ENCODE measurements at places on chromosomes 3 and 15.

- no peak for DNase-seq
- no peaks in the 10 kb centered on the region for H3K36me3 ChIP-seq
- H3K4me1 ChIP-seq: no peaks in the 10 kb centered on the region
- H3K27me3 ChIP-seq: no peaks in the 10 kb centered on the region
Observed at GRCh38 chr3:61530355-61530754, 31.0 kb upstream of the PTPRG start.

GRCh38 chr3:145698250-145698649 lies 462.7 kb downstream of the PLOD2 start:
- H3K36me3 ChIP-seq: no peaks in the 10 kb centered on the region
- H3K27me3 ChIP-seq: no peaks in the 10 kb centered on the region
- H3K4me3 ChIP-seq: no peak overlapping the region
- H3K4me1 ChIP-seq: no peaks in the 10 kb centered on the region
- H3K27ac ChIP-seq: no peak overlapping the region

DNA sequence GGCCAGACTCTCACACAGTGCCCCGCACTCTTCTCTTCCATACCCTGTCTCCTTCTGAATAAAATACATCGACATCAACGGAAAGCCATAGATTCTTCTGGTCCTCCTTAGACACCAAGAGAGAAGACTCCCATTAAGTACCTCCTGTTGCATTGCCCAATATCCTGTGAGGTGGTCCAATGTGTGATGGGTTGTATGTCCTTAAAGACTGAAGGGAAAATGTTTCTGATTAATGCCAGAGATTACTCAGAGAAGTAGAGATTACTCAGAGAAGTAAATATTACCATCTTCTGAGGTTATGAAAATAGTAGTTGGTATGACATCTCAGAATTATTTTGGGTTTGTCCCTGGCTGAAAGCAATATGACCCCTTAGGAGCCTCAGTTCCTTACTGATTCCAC lies 60.8 kb upstream of the GALNT15 start:
- DNase-seq: no peak
- no peaks in the 10 kb centered on the region for H3K4me1 ChIP-seq
- peak overlapping the region; percentile 82 for H3K27ac ChIP-seq
- H3K36me3 ChIP-seq: no peaks in the 10 kb centered on the region

GRCh38 chr15:86042226-86042625 lies 37.4 kb upstream of the AGBL1 start:
- H3K27me3 ChIP-seq: no peaks in the 10 kb centered on the region
- H3K4me3 ChIP-seq: no peak overlapping the region
- H3K27ac ChIP-seq: no peak overlapping the region
- H3K4me1 ChIP-seq: no peaks in the 10 kb centered on the region

GRCh38 chr3:165526367-165526766 lies 310.9 kb downstream of the BCHE start:
- no peak for DNase-seq
- H3K4me3 ChIP-seq: no peak overlapping the region
- H3K4me1 ChIP-seq: no peaks in the 10 kb centered on the region
- no peaks in the 10 kb centered on the region for H3K27me3 ChIP-seq

DNA sequence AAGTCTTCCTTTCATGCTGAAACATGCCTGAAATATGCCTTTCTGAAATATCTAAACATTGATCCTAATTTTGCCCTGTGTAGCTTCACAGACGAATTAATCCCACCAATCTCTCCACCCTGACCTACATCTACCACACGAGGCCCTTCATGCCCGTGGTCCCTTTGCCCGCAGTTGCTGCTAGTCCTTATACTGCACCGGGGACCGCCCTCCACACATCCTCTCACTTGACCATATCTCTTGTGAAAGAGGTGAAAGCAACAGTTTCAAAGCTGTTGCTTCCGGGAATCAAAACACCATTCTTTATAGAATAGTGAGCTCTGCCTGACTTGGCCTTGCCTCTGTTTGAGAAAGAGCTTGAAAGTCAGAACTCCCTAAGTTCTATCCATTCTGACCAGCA lies 499.5 kb downstream of the NTRK3 start:
- H3K4me1 ChIP-seq: peaks cover 36% of the 10 kb centered on the region
- no peak overlapping the region for H3K4me3 ChIP-seq
- H3K27ac ChIP-seq: no peak overlapping the region
- H3K36me3 ChIP-seq: no peaks in the 10 kb centered on the region
- H3K27me3 ChIP-seq: no peaks in the 10 kb centered on the region

- H3K4me1 ChIP-seq: no peaks in the 10 kb centered on the region
- H3K27ac ChIP-seq: no peak overlapping the region
- DNase-seq: no peak
- H3K27me3 ChIP-seq: no peaks in the 10 kb centered on the region
- H3K36me3 ChIP-seq: no peaks in the 10 kb centered on the region
Observed at GRCh38 chr3:159789742-159790635, 198.6 kb upstream of the IL12A start.

GRCh38 chr3:138230525-138230924 lies 43.4 kb downstream of the ARMC8 start:
- no peak for DNase-seq
- no peaks in the 10 kb centered on the region for H3K27me3 ChIP-seq
- no peak overlapping the region for H3K27ac ChIP-seq
- no peak overlapping the region for H3K4me3 ChIP-seq
- H3K4me1 ChIP-seq: no peaks in the 10 kb centered on the region

DNA sequence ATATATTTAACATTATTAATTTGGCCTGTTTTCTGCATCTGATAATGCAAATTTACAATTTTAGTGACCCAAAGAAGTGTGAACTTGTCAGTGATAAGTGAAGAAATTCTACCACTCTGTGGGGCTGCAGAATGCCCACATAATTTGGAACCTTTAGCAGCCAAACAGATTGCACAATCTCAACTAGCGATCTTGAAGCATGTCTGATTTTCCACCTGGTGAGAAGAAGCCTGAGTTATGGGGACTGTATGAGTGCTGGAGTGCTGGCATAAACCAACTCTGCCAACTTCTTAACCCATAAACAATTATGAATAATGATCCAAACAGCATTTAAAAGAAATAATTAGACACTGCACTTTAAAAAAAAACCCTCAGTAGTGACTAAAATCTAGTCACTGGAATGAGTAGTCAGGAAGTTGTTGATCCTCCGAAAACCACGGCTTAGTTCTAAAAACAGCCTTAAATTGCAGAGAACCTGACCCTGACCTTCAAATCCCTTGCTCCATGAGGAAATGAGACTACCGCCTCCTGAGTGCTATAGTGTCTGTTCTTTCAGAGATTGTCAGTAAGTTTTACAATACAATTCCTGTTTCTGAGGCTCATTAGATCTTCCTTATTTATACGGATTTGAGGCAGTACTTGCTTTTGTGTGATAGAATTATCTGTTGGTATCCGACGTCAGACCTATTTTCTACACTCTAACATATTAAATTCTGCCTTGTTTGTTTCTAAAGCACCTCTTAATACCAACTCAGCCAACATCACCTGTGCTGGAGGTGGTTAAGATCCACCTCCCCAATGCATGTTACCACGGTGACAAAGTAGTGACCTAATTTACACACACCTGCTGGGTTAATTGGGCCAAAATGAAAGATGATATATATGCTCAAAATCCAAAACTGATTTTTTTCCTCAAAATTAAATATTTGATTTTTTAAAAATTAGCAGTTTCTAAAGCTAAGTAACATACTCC lies 267.7 kb downstream of the ZBTB20 start:
- H3K4me1 ChIP-seq: no peaks in the 10 kb centered on the region
- DNase-seq: no peak
- no peaks in the 10 kb centered on the region for H3K27me3 ChIP-seq
- no peak overlapping the region for H3K27ac ChIP-seq
- no peaks in the 10 kb centered on the region for H3K36me3 ChIP-seq

DNA sequence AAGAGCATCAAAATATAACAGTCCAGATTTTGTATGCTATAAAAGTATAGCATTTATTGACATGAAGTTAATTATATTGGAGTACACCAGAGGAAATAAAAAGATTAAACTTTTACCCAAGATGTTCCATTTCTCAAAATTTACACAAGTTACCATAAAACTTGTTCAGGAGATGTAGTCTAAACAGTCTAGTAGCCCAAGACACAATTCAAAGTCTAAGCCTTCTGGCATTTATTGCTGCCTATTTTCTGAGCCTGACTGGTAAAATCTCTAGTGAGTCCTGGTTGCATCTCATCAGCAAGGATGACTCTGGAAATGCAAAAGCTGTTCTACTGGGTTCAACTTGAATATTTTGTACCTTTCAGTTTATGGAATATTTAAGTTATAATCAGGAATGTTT lies 468.7 kb downstream of the PDCD6IP start:
- no peak overlapping the region for H3K27ac ChIP-seq
- no peaks in the 10 kb centered on the region for H3K36me3 ChIP-seq
- no peak for DNase-seq
- H3K27me3 ChIP-seq: no peaks in the 10 kb centered on the region

DNA sequence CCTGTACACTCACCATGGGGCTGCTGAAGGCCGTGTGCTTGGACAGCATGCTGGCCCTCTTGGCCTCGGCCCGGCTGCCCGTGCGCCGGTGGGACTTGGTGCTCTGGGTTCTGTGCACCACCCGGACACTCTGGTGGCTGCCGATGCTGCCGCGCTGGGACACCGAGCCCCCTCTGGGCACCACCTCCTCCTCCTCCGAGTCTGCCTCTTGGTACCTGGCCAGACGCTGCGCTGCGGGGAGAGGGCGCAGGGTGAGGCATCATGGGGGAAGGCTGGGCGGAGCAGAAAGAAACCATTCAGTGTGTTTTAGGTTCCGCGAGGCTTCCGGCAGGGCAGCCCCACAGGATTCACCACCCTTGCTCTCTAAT lies 145.0 kb downstream of the ATP10A start:
- H3K4me3 ChIP-seq: no peak overlapping the region
- no peaks in the 10 kb centered on the region for H3K4me1 ChIP-seq
- no peak overlapping the region for H3K27ac ChIP-seq
- no peaks in the 10 kb centered on the region for H3K27me3 ChIP-seq

DNA sequence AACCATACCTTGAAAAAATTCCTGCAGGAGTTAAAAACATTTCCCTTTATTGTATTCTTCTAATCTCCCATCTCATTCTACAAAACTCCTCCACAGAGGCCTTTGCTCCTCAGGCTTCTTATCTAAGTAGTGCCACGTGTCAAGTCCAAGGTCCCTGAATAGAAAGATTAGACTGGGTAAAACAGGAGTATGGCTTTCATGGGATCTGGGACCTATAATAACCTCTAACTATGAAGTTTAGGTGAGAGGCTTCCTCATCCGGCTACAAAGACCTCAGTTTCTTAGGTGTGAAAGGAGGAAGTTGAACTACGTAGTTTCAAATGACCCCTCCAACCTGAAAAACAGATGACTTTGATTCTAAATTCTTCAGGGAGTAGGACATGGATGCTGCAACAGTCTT lies 20.0 kb downstream of the GPR15 start:
- no peaks in the 10 kb centered on the region for H3K27me3 ChIP-seq
- no peak overlapping the region for H3K4me3 ChIP-seq
- no peak overlapping the region for H3K27ac ChIP-seq

DNA sequence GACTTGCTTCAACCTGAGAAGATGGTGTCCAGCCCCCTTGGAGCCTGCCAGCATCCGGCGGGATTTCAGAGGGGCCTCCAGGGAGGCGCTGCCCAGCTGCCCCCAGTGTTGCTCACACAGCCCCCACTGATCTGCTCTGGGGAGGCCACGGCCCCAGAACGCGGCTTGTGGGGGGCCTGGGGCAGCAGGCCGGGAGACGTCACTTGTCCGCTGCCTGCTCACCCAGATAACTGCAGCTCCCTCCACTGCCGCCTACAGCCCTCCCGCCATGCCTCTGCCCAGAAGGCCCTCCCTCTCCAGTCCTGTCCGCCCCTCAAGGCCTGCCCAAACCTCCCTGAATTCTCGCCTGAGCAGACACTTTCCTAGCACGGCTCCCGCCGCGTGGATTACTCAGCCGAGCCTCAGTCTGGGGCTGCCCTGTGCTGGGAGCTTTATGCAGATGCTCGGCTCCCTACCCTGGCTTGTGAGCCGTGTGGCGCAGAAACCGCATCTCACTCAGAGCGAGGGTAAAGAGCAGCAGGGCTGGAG lies 17.2 kb upstream of the ADIPOQ start:
- DNase-seq: no peak
- H3K27ac ChIP-seq: no peak overlapping the region
- peaks cover 2% of the 10 kb centered on the region for H3K27me3 ChIP-seq
- no peak overlapping the region for H3K4me3 ChIP-seq

DNA sequence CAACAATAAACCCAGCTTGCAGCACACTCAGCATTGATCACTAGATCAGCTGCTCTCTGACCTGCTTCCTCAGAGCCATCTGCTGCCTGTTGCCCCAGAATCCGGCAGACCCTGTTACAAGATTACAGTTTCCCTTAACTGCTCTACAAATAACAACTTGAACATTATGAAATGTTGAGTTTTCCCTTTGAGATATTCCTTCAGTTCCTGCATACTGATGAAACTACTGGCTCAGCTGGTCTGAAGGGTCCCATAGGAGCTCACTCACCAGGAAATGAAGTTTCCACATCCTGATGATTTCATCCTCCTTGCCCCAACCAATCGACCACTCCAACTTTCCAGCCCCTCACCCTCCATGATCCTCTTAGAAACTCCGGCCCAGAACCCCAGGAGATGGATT lies 281.9 kb downstream of the OCA2 start:
- H3K27me3 ChIP-seq: no peaks in the 10 kb centered on the region
- no peak overlapping the region for H3K4me3 ChIP-seq
- no peak for DNase-seq
- H3K27ac ChIP-seq: no peak overlapping the region
- H3K4me1 ChIP-seq: no peaks in the 10 kb centered on the region

DNA sequence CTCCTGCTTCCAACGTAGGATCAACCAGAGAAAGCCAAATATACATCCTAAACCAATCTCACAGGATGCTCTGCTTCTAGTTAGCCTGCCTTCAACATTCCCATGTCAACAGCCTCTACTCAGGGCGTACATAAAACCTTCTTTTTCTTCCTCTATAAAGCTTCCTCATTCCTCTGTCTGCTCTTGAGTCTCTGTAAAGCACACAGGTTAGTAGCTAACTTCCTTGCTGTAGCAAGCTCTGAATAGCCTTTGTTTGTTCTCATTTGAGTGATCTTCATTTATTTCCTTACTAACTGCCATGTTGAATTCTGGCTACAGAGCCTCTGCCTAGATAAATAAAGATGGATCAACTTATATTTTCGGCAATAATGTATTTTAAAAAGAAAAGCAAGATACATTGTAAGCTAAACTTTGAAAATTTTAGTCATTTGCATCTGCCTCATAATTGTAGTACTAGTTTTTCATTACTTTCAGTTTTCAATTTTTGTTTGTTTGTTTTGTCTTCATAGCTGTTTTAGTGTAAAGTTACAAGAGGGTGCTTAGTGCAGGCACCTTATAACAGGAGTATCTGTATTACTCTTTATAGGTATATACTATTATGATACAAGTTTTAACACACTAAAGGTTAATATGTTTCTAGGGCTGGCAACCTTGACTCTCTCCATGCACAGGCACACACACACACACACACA lies 498.2 kb downstream of the PYDC2 start:
- no peak overlapping the region for H3K4me3 ChIP-seq
- H3K27ac ChIP-seq: no peak overlapping the region
- no peaks in the 10 kb centered on the region for H3K36me3 ChIP-seq
- no peak for DNase-seq
- no peaks in the 10 kb centered on the region for H3K27me3 ChIP-seq

DNA sequence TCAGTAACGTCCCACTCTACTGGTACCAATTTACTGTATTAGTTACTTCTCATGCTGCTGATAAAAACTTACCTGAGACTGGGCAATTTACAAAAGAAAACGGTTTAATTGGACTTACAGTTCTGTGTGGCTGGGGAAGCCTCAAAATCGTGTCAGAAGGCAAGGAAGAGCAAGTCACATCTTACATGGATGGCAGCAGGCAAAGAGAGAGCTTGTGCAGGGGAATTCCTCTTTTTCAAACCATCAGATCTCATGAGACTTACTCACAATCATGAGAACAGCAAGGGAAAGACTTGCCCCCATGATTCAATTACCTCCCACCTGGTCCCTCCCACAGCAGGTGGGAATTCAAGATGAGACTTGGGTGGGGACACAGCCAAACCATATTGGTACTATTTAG lies 908.2 kb upstream of the NR2F2 start:
- no peak overlapping the region for H3K27ac ChIP-seq
- no peaks in the 10 kb centered on the region for H3K4me1 ChIP-seq
- no peaks in the 10 kb centered on the region for H3K36me3 ChIP-seq
- DNase-seq: no peak
